Activated CD4-positive, alpha-beta T cell treated with anti-CD3 and anti-CD28 coated beads, Interleukin-2, amount 50 U/mL, for 24 hours (primary cell): ENCODE measurements at places on chromosomes 12 and 14.

GRCh38 chr12:104026841-104027599, 23.0 kb downstream of the GLT8D2 start:
- DNase-seq: no peak

DNA sequence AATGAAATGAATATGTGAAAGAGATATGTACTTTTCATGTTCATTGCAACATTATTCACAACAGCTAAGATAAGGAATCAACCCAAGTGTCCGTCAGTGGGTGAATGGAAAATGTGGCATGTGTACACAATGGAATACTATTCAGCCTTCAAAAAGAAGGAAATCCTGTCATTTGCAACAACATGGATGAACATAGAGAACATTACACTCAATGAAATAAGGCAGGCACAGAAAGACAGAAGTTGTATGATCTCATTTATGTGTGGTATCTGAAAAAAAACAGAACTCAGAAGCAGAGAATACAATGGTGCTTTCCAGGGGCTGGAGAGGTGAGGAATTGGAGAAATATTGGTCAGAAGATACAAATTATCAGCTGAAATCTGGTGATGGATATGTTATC, 54.0 kb downstream of the TAOK3 start:
- no peak for DNase-seq

DNA sequence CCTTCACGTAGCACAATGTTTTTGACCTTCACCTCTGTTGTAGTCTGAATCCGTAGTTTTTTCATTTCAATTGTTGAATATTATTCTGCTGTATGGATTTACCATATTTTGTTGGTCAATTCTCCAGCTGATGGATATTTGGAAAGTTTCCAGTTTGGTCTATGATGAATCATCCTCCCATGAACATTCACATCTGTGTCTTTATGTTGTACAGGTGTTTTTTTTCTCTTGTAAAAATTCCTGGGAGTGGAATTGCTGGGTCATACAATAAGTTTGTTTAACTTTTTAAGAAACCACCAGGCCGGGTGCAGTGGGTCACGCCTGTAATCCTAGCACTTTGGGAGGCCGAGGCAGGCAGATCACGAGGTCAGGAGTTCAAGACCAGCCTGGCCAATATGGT, 36.7 kb upstream of the GNG2 start:
- DNase-seq: no peak

DNA sequence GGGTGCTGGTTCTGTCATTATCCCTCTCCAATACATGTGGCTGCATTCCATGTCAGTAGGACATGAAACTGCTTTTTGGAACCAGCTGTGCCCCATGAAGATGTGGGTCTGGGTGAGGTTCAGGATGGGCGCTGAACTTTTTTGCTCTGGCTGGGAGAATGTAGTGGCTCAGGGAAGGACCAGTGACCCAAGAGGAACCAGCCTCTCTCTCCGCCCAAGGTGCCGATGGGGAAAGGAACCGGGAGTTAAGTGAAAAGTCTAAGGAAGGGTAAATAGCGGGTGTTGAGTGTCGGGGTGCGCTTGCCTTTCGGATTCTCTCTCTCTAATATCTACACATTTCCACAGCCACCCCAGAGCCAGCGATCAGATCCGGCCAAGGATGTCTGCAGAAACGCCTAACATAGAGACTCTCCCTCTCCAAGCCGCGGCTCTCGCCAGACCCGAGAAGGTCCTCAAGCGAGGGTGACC, 7.8 kb downstream of the ARHGEF25 start:
- DNase-seq: no peak

DNA sequence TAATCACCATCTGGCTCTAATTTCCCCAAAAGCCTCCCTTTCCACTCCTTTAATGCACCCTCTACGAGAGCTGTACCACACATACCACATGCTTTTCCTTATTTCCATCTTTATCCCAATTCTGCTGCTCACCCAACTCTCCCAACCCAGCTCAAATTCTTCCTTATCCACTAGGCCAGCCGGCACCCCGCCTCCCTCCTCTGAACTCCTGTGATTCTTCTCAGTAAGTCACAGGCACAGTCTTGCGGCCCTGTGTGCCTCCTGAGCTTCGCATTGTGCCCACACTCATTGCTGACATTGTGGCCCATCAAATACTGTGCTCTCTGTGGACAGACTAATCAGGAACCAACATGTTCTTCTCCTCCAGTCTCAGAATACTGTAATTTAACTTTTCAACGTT, 45.4 kb downstream of the APPL2 start:
- no peak for DNase-seq

DNA sequence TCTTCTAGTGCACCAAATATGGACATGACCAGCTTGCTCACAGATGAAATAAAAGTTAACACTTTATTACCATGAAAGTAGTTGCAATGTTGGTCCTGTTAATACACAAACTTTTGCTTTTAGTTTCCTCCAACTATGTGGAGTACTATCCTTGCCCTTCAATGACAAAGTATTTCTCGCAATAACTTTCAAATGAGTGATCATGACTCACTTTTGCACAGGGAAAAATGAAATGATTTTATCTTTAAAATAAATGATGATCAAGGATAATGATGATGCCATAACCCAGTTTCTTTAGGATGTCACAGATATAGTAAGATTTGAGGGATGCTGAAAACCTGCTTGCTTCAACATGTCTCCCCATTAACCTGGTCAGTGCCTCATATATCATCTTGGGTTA, 254.0 kb upstream of the KITLG start:
- no peak for DNase-seq

GRCh38 chr12:111360325-111360930, 8.5 kb downstream of the PHETA1 start:
- no peak for DNase-seq

GRCh38 chr12:48237162-48237561, 34.1 kb upstream of the OR10AD1 start:
- DNase-seq: no peak

- no peak for DNase-seq
Observed at GRCh38 chr12:78494911-78495310, 369.7 kb upstream of the SYT1 start.

GRCh38 chr12:96171905-96172304, 22.3 kb upstream of the ELK3 start:
- no peak for DNase-seq

DNA sequence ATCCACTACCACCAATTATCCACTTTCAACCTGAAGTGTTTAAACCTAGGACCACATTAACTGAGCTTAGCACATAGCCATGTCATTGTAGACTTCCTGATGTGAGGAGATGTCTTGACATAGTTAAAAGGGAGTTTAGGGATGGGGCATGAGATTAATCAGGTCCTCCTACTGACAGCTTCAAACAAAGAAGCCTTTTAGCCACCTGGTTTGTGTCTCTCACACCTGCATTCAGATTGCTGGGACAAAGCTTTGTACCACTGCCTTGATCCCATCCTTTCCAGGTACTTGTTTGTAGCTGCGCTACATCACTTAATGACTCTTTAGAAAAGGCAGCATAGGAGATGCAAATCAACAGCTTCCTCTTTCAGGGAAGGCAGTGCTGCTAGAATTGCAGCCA, 340.7 kb upstream of the DDHD1 start:
- DNase-seq: no peak

GRCh38 chr14:71583194-71583593, 349.0 kb upstream of the RGS6 start:
- no peak for DNase-seq

DNA sequence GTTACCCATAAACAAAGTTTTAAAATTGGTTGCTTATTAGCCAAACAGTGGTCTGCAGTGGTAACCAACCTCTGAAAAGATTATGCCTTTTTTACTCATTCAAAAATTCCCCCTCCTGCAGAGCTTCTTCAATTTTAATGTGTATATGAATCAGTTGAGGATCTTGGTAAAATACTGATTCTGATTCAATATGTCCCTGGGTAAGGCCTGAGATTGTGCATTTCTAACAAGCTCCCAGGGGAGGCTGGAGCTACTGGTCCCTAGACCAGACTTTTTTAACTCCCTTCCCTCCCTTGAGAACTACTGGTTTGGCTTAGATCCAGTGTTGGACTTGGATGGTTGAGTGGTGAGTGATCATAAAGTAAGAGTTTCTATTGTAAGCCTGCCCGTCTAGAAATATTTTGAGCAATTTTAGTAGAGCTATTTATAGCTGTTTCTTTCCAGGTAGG, 90.2 kb downstream of the FUT8 start:
- DNase-seq: no peak

DNA sequence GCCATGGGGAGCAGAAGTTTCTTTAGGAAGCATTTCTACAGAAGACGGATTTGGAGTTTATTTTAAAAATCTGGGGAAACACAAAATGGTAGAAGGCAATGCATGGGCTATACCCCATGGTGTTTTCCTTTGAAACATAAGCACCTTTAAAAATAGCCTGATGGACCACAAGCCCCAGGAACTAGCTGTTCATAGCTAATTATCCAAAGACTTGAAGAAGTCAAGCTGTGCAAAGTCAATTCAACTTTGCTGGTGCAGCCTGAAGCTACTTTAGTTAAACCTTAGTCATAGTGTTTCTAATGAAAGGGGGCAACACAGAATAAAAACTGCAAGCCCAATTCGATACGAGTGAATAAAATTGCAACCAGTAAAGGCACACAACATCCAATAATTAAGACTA, 732.5 kb downstream of the GALC start:
- DNase-seq: no peak

DNA sequence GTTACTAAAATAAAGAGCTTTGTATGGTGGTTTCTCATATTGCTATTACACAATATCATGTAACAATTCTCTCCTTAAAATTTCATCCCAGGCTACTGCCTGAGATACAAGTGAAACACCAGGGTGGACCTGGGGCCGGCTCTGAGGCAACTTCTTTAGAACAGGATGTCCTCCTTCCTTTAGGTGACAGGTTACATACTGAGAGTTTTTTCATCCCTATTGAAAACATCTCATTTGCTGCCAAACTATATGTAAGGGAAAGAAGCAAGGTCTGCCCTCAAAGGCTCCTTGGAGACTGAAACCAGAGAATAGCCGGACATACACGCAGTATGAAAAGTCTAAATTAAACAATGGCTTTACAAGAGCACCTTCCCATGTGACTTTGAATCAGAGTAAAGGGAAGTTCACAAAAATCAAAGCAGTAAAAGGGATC, 139.9 kb downstream of the DUSP6 start:
- no peak for DNase-seq

GRCh38 chr14:101217616-101218371, 314.3 kb upstream of the RTL1 start:
- no peak for DNase-seq

GRCh38 chr14:57390806-57391516, 575 bp downstream of the NAA30 start:
- DNase-seq: peak; percentile 3

DNA sequence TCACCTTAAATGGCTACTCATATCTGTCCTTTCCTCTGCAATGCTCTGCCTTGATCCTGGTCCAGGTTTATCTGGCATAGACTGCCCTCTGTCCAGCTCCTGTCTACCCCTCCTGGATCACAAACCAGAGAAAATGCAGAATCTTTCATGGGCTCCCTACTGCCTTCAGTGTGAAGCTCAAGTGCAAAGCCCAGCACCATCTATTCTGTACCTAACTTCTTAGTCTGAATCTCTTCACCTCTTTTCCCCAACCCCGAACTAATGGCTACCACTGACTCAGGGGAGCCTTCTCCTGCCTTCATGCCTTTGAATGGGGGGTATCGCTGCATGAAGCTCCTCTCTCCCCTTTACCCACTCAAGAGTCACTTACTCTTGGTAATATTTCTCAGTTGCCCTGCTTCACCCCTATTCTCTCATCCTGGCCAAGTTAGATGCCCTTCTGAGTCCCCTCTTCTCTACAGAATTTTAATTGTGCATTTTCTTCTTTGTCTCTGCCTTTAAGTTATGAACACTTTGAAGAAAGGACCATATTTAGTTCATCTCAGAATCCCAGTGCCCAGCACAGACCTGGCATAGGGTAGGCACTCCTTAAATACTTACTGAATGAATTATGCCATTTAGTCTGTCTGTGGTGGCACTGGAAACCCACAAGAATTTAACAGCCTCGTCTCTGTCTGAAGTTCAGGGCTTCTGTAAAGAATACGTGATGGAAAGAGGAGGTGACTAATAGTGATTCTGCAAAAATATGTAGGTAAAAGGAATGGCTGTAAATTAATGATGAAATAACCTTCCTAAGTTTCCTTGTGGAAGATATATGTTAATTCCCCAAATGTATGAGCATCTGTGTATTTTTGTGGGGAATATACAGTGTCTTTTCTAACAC, 191.3 kb upstream of the AMIGO2 start:
- DNase-seq: no peak

DNA sequence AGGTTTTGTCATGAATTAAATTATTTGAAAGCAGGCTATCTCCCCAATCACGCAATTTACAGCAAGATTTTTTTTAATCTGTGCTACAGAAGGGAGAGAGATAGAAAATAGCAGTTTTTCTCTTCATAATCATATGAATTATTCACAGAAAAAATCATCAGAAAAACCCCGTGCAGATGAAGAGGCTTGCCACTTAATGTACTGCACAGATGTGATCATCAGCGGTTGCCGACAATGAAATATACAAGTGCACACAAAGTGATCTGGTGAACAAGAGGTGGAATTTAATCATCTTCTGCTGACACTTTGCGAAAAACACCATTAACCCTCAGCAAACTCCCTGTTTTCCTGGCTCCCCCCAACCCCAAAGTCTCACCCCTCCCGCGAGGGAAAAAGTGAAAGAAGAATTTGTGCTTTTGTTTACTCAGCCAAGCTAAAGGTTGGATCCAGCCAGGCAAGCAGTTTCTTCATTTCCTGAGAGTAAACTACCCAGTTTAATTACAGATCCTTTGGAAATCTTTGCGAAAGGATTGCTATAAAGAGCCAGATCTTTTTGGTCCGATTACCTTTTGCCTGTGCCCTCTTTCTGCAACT, 3.1 kb upstream of the LMO3 start:
- no peak for DNase-seq

GRCh38 chr14:22432348-22432976, 156.6 kb downstream of the DAD1 start:
- no peak for DNase-seq

- DNase-seq: no peak
Observed at GRCh38 chr14:92009604-92010003, 30.3 kb downstream of the TRIP11 start.

- DNase-seq: no peak
Observed at GRCh38 chr12:82299319-82300025, 58.7 kb downstream of the CCDC59 start.

GRCh38 chr14:65838565-65838964, 426.0 kb downstream of the FUT8 start:
- no peak for DNase-seq

DNA sequence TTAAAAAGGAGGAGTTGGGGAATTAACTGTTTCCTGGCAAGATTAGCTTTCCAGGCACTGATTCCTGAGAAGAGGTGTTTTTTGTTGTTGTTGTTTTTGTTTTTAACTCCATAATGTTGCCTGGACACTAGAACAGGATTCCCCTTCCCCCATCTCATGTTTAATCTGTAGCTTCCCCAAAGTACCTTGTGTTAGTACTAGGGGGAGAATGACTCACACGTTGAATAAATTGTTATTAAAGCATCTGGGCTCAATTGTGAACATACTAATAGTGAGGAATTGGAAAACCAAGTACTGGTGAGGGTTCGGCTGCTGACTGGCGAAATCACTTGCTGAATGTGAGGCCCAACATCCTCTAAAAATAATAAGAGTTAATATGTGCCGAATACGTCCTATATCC, 1.3 kb upstream of the GNG2 start:
- DNase-seq: no peak
